ENCODE measurements at places on chromosomes 16 and 17.

DNA sequence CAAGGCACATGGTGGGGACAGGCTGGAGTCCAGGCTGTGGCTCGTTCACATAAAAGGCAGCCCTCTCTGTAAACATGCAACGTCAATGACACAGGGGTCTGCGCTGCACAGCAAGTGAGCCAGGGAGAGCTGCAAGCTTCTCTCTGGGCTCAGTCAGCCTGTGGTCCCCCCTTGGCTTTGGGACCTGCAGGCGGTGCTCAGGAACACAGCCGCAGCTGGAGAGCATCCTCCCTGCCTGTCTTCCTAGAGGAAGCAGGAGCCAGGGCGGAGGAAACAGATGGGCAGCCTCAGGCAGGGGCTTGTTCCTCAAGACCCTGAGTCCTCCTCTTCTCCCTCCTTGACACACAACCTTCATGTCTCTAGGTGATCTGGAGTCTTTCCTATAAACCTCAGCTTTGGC lies 228.0 kb downstream of the C16orf78 start:
- no peak for DNase-seq

DNA sequence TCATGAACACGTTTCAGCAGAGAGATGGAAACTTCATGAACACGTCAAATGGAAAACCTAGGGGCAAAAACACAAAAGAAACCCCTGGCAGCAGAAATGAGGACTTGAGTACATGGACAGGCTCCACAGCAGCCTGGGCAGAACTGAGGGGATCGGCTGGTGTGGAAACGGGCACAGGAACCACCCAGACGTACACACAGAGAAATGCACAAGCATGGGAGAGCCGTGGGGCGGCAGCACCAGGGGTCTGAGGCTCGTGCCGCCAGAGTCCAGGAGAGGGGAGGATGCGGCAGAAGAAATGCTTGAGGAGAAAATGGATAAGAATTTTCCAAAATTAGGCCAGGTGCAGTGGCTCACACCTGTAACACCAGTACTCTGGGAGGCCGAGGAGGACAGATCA lies 30.0 kb downstream of the MAP1LC3B start:
- DNase-seq, result no peak

DNA sequence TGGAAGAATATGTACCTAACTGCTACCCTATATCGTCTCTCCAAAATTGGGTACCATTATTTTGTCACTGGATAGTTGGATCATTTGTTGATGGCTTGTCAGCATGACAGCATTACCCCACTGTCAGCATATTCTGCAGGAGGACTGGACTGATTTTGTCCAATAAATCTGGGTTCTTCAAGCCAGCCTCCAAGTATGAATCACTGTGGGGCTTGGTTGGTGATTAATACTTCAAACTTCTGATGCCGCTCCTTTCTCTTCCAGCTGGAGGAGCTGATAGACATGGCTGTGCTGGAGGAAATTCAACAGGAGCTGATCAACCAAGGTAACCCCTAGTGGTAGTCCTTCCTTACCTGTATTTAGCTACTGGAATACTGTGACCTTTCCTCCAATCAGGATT lies 2.5 kb downstream of the RPAIN start:
- DNase-seq, result no peak

DNA sequence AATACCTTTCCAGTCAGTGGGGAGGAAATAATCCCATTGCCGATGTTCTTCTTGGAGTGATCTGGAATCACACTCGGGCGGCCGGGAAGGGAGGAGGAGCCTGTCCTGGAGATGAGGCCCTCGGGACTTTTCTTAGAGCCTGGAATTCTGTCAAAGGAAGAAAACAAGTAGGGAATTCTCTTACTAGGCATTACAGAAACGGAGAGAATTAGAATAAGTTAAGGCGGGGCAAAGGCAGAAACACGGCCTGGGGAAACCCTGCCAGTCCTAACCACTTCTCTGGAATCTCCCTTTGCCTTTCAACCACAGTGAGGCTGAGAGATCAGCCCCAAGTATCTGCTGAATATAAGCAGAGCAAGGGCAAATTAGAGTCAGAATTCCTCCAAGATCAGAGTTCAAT lies 27.8 kb downstream of the USP36 start:
- DNase-seq, result no peak

DNA sequence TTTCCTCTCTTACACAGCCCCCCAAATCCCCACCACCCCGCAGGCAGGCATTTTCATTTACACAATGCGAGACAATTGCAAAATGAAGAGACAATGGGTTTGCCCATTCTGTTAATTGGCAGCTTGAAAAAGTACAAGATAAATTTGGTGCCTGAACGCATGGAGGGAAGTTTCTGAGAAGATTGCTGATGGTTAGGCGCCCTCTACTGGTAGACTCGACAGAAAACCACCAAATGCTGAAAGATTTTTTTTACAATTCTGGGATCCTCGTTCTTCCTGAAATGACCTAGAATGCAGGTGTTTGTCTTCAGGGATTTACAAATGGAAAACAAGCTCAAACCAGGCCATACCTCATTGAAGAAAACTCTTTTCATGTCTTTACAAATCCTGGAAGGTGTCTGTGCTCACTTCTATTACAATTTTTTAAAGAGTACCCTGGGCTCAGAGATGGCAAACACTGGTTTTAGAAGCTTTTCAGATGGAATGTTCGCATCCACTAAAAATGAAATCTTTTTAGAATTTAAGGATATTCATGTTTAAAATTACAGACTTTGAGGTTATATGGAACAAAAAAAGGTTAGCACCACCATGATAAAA lies 338.5 kb downstream of the PMP22 start:
- DNase-seq, result peak; percentile 9

DNA sequence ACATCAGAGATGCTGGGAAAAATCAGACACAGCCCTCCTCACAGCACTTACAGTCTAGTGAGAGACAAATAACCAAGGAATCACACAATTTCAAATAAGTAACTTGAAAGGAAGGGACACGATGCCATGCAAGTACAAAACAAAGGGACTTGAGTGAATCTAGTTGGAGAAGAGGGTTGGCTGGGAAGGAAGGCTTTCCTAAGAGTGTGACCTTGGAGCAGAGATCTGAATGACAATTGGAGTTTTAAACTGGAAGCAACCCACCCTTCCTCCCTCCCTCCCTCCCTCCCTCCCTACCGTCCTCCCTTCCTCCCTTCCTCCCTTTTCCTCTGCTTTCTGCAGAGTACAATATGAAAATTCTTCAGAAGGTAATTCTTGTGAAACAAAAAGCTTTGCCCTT lies 31.1 kb downstream of the ADAMTS18 start:
- DNase-seq, result no peak

DNA sequence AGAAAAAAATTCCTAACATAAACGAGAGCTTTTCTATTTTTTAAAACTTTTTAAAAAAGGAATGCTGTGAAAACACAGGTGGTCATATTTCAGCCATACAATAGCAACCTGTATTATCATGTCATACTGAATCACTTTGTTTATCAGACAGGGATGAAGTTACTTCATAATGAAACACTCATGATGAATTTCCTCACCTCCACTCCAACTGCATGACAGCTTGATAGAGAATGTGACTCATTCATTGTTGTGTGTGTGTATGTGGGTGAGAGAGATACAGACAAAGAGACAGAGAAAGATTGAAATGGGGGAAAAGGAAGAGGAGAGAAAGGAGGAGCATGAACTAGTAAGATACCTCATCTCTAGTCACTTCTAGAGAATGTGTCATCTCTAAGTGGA lies 109.0 kb downstream of the SYCE1L start:
- no peak for DNase-seq

DNA sequence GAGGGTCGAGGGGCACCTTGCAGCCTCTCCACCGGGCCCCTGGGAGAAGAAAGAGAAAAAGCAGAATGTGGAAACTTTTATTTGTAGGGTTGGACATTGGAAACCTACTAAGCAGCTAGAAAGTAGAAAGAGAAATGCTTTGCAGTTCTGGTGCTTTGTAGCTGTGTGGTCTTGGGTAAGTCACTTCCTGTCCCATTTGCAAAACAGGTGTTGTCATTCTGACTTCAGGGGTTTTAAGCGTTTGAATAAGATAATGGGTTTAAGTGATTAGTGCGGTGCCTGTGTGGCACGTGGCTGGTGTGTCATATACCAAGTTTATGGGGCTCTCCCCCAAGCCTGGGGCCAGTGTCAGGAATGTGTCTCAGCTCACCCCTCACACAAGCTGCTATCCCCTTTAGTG lies 1.6 kb downstream of the CA4 start:
- DNase-seq, result no peak

DNA sequence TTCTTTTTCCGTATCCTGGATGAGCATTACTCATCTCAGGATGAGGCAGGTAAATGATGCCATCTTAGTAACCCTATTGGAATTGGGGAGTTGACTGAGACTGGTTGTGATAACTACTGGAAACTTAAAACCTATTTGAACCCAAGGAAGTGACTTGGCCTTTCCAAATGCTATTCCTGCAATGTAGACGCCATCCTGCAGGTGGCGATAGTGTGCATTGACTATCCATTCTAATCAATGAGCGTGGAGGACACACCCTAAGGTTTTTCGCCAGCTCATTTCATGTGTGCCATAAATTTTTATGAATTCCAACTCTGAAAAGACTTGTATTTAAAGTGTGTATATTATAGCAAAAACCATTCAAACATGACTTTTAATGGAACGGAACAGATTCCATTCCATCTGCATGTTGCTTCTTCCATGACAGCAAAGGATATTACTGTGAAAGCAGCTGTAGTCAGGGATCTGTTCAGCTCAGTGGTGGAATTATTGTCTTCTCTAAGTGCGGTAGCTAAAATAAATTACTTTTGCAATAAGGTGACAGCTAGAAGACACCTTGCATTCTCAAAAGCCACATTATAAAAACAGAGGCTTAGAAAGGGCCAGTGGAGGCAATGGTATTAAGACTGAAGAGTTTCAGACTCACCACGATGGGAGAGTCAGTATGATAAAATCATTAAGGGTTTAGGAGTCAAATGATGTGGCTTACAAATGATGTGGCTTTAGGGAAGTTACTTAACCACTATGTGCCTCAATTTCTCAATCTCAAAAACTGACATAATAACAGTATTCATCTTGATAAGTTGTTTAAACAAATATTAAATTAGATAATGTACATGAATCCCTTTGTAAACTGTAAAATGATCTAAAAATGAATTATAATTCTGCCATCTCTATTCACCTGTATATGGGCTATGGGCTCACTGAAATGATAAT lies 55.5 kb downstream of the SYT17 start:
- no peak for DNase-seq

- no peak for DNase-seq
Measured at GRCh38 chr17:48241131-48241591, 133.6 kb downstream of the SNX11 start.

GRCh38 chr16:75519175-75519574 lies 16.7 kb downstream of the CHST5 start:
- DNase-seq, result no peak

DNA sequence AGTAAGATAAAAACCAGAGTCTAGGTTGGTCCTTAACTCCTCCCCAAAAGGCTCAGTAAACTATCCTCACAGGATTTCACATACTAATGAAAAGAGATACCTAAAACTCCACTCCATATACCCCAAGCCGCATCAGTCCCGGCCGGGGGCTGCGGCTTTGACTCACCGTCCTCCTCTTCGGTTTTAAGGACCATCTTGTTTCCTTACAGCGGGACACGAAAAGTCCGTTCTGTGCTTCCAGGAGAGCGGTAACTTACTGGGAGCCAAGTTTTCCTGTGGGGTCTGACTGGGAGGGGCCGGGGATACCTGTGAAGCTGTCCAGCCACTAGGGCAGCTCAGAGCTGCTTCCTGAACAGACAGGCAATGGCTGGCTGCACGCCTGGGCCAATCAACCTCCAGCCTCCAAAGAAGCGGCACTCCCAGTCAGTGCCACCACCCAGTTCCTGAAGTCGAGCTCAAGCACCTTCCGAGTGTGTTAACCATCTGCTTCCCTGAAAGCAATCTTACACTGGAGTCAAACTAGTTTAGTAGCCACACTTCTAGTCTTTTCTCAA lies 45.5 kb downstream of the CYTH1 start:
- no peak for DNase-seq

DNA sequence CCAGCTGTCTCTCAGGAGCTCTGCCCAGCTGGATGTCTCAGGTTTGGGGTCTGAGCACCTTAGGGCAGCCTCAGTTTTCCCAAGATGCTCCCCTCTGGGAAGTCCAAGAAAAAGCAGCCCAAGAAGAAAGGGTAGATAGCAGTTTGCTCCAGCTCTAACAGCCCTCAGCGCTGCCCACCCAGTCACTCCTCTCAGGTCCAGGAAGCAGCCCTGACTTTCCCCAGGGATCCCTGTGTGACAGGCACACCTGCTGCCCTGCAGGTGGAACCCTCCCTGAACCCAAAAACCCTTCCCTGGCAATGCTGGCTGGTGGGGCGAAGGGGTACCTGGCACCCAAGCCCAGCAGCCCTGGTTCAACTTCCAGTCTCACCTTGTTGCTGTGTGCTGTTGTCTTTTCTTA lies 48.1 kb downstream of the BEAN1 start:
- DNase-seq, result no peak

GRCh38 chr16:9898555-9898954 lies 283.7 kb downstream of the GRIN2A start:
- no peak for DNase-seq

- DNase-seq, result peak; percentile 19
Measured at GRCh38 chr16:85616607-85617321, 3.6 kb downstream of the GSE1 start.

DNA sequence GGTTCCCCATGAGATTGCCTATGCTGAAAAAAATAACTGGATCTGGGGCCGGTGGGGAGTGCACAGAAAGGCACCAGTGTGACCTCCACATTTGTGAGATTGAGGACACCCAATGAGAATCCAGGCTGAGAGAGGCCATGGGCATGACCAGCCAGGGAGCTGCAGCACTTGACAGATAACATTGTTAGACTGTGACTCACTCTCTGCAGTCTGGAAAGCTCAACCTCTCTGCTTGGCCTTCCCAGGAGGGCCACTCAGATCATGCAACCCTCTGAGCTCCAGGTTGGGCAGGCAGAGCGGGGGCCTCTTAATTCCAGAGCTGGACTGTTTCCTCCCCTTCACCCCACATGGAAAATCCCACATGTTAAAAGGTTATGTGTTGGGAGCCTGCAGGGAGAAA lies 30.1 kb downstream of the FZD2 start:
- no peak for DNase-seq

DNA sequence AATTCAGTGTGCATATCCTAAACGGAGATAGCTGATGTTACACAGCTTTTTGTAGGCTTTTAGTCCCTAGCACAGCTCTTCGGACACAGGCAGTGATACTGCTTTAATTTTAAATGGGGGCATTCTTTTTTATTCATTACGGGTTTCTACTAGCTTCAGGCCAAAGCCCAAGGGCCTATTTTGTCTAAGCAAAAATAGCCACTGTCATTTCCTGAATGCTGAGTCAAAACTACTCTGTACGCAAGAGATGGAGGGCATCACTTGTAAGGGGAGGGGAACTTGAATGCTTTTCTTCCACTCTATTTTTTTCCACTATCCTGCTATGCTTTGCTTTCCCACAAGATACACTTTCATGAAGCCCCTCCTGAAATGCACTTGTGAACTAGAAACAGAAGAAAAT lies 360.7 kb downstream of the PMP22 start:
- DNase-seq, result no peak

DNA sequence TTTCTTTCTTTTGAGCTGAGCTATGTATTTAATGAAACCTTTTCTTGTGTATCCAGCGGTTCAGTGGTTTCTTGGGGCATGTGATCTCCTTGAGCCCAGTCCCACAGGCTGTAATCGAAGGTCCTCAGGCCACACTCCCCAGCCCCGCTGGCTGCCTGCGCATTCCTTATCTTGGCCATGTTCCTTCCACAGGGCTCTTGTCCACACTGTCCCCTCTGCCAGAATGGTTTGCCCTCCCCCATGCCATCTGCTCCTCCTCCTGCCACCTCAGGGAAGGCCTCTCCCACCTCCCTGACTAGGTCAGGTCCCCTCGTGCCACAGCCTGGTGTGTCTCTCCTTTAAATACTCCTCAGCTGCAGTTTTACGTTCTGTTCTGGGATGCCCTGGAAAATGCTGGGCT lies 12.1 kb upstream of the NLRC5 start:
- DNase-seq, result no peak
